RPMI8226 (cell line): ENCODE measurements at places on chromosomes 5 and 9.

DNA sequence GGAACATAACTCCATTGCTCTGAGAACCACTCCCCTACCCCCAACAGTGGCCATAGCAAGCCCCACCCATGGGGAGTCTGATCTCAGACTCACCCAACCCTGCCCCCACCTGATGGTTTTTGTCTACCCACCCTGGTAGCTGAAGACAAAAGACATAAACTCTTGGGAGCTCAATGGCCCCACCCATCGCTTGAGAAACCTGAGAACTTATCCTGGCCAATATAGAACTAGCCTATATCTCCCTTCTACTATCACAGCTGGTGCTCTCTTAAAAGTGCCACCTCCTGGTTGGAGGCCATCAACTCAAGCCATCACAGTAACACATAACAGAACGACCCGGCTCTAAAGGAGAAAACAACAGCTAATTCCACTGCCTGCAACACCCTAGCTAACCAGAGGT, 47.9 kb upstream of the SNAPC3 start:
- DNase-seq, result peak; percentile 5

- no peak for DNase-seq
Observed at GRCh38 chr9:15268782-15269181, 38.2 kb downstream of the TTC39B start.

GRCh38 chr5:94499806-94500205, 118.6 kb downstream of the KIAA0825 start:
- no peak for DNase-seq

DNA sequence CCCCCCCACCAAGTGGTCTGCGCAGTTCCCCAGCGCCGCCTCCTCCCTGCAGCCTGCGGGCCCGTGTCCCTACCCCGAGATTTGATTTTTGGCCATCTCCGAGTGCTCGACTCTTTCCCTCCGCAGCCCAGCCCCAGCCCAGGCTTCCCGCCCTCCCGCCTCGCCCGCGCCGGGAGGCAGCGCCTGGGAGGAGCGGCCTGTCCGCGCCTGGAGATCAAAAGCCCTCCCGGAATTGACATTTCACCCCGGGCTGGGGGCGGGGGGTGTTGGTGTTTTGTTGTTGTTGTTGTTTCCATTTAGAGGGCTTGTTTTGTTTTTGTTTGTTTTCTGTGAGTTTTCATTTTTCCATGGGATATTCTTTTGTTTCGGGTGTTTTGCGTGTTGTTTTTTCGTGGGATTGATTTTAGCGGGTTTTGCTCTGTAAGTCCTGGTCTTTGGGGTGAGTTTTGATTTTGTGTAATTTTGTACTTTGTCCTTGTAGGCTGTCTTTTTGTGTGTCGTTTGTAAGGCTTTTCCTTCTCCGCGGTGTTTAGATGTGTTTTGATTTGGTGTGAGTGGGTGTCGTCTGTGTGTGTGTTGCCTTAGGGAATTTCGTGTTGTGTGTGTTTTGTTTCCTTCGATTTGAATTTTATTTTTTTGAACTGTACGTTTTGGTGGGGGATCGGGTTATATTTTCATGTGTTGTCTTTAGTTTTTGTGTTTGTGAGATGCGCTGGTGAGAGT, 1.7 kb upstream of the PAX5 start:
- DNase-seq, result no peak

- no peak for DNase-seq
Observed at GRCh38 chr9:95137587-95138145, 179.8 kb downstream of the FANCC start.

GRCh38 chr5:155733935-155734334, 593.0 kb upstream of the SGCD start:
- DNase-seq, result no peak

- no peak for DNase-seq
Observed at GRCh38 chr9:26504057-26504456, 388.5 kb downstream of the CAAP1 start.

- DNase-seq, result no peak
Observed at GRCh38 chr9:73615557-73615956, 463.9 kb downstream of the ANXA1 start.

DNA sequence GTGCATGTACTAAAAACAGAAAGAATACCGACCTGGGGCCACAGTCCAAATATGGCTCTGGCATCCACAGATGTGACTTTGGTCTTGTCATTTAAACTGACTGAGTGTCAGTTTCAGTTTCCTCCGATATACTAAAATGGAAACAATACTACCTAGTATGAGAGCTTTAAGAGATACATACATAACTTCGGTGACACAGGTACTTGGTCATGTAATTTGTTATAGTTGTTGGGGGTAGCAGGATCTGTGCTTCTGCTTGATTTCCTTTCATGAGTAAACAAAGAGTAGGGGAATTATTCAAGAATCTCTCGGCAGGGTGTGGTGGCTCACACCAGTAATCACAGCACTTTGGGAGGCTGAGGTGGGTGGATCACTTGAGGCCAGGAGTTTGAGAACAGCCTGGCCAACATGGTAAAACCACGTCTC, 32.1 kb downstream of the MTMR12 start:
- peak; percentile 25 for DNase-seq

DNA sequence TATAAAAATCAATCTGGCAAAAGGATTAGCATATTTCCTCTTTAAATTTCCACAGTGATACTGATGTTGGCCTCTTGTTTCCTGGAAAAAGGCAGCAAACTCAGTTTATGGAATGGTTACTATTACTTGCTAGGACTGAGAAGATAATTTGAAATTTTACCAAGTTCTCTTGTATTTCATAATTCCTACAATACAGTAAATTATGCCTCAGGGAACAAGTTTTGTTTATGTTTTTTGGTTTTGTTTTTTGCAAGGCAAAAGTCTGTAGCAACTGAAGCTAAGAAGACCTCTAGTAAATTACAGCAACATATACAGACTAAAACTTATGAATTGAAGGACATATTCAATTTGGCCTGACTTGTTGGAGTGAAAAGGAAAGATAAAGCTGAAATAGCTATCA, 30.2 kb upstream of the SLCO6A1 start:
- no peak for DNase-seq

- DNase-seq, result no peak
Observed at GRCh38 chr5:143248391-143248790, 155.1 kb downstream of the NR3C1 start.

DNA sequence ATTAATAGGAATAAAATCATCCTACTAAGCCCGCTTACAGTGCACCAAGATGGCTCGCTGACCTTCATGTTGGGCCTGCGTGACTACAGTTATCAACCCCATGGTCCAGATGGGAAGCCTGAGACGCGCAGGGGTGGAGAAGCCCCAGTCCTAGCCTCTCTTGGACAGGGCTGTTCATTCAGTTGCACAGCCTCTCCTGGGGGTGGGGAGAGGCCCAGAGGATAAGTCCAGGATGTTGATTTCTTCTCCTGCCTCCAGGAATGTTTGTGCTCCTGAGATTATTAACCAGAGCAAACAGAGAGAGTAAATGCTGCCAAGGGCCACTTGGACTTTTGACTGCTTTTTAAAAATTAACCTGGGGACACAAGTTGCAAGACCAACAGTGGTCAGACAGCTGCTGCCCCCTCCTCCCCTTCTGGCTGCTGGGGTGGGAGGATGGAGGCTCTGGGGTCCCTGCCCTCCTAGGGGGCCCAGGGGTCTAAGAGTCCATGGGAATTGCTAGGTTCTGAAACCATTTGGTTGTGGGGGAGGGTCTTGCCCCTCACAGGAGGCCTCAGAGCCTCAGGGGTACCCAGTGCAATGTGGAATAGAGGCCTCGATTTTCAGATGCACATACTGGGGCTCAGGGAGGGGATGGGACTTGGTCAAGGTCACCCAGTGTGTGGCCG, 2.8 kb upstream of the AMBP start:
- no peak for DNase-seq

DNA sequence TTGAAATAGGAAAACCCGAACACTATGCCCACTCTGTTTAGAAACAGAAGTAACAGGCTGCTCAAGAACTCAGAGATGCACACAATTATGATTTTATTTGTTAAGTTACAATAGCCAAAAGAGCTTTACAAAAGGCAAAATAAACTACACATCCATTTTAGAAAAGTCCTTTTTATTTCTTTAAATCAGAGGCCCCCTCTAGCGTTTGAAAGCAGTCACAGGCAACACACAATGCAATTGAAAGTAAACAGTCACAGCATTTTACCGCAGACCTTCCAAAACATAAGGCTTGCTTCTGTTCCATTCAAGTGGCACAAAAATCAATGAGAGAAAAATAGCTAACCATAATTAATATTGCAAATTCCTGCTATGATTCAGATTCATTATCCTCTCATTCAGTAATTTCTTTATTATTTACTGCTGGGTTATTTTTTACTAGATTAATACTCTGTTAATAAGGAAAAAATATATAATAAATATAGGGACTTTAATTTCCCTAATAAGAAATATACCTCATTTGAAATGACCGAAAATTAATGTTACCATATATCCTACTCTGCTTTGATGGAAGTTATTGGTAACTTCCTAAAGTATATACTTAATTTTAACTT, 78.3 kb downstream of the CEP120 start:
- peak; percentile 16 for DNase-seq

DNA sequence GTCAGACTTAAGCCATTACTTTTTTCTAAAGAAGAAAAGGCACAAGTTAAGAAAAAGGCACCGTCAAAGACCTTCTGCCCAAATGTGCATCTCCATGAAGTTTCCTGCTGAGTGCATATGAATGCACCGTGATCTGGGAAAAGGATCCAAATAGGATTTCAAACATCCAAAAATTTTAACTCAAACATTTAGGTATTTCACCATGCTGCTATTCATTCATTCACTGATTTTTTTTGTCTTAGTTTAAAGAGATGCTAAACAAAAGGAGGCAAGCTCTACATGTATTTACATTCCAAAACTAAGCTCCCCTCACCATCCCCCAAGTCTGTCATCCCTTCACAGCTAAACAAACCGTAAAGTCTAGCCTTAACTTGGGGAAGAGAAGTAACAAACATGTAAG, 291.9 kb downstream of the ARL15 start:
- no peak for DNase-seq

DNA sequence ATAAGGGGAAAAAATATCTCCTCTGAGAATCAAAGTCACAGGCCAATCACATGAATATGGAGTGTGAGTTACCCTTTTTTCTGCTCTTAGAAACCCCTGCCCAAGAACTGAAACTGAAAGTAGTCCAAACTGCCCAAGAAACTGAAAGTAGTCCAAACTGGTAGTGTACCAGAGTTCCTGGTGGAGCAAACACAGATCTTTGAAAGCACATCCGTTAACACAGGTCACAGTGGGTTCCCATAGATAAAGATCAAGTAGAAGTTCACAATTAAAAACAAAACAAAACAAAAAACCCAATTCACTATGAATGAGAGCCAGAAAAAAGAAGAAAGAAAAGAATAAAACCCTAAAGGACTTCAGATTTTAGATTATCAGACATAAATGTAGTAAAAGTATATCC, 332.4 kb upstream of the EFNA5 start:
- peak; percentile 63 for DNase-seq

GRCh38 chr9:131257266-131258025, 18.9 kb downstream of the FAM78A start:
- DNase-seq, result no peak

- DNase-seq, result no peak
Observed at GRCh38 chr5:6449465-6450158, 953 bp downstream of the UBE2QL1 start.

- no peak for DNase-seq
Observed at GRCh38 chr9:33172256-33173238, 5.4 kb upstream of the B4GALT1 start.

DNA sequence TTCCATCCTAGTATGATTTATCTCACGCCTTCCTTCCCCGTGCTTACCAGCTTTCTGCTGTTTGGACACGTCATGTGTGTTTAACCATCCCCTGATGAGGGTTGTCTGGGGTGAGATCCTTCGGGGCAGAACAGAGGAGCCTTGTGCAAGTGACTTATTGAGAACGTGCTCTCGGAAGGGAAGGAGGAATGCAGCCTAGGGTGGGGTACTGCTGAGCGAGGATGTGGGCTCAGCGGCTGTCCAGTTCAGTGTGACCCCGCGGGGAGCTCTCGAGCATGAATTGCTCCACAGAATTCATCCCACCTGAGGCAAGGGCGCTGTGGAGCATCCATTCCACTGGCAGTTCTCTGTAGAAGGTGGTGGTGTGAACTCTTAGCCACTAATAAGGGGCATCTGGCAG, 4.0 kb downstream of the MYOZ3 start:
- DNase-seq, result no peak
